Ascending aorta (tissue), 2 donors: ENCODE measurements at places on chromosomes 2 and 18. TPM values are rescaled to one million over a fixed set of nuclear protein-coding genes. Genes with fewer than 3 reads are reported as not detected.

GRCh38 chr2:227515742-227516141 is 43.8 kb downstream of the AGFG1 start:
- no peak for DNase-seq

- no peak for DNase-seq
These were observed 530.3 kb upstream of the FSIP2 start for GRCh38 chr2:185208261-185208660.

Gene ANKRD62
- not detected for total RNA-seq

Gene CTLA4
- not detected for total RNA-seq

Gene LYG1
- not detected for total RNA-seq

GRCh38 chr2:226247289-226248275 is 552.0 kb downstream of the IRS1 start:
- DNase-seq: no peak

Gene RFTN2
- 4.8 TPM for total RNA-seq

DNA sequence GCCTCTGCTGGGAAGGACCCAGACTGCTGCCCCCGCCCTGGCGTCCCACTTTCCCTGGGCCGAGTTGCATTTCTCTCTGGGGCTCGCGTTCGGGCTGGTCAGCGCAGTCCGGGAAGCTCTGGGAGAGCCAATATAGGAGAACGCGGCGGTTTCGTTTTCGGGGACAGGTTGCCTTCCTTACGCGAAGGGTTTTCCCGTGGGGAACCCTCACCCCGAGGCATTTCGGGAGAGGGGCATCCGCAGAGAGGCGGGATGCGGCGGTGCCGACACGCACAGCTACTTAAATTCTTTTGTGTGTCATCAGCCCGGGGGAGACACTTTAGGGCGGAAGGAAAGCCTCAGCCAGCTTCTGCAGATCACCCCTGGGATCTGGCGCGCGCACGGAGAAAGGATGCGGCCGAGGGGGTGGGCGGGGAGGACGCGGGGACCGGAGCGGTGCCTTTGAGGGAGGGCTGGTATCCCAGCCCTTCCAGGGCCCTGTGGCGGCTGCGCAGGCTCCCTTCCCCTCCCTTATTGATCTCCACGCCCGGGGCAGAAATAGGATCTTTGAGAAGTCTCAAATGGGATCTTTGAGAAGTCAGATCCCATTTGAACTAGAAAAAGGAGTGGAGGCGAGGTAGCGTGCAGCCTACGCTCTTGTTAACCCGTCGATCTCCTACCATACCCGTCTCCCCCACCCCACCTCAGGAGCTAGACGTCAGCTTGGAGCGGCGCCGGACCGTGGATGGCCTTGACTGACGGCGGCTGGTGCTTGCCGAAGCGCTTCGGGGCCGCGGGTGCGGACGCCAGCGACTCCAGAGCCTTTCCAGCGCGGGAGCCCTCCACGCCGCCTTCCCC is 1.2 kb downstream of the GATA6 start:
- DNase-seq: no peak

DNA sequence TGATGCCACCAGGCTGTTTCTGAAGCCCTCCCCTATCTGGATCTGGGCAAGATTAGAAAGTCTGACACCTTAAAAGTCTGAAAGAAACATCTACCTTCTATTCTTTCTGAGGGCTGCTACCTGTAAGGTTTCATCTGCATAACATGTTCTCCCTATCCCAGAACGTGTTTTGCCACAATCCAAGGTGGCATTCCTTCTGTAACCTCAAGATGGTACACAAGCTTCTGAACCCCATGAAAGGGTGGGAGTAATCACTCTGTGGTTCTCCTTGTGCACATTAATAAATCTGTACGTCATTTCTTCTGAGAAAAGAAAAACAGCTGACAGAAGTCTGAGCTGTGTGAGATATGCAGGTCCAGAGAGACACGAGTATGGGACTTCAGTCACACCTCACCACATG is 41.8 kb upstream of the MSH6 start:
- DNase-seq: no peak

DNA sequence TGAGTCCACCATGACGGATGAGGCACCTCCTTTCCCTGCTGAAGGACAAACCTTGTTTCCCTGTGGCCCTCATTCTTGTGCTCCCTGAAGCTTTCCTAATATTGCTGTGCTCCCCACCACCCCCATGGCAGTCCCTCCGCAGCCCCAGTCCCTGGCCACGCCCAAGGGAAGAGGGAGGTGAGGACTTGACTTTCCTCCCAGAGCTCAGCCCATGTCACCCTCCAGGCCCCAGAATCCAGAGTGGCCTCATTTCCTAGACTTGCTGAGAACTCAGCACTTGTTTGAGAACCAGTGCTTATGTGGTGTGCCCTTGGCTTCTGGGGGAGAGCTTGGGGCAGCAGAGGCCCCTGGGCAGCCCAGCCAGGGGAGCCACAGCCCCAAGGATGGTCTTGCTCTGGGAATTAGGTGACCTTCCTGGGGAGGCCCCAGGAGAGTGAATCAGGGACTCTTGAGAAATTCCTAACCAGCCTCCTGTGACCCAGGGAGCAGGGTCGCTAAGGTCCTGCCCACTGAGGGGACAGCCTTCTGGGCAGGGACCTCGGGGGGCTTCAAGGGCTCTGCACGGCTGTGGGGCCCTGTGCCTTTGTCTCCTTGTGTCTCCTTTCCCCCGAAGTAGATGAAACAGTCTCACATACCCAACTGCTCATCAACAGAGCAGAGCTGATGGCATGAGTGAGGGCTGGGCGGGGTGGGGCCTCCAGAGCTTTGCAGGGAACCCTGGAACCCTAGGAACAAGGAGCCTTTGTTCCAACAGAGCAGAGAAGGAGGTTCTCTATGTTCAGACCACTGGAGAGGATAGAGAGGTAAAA is 27.9 kb downstream of the PSD4 start:
- DNase-seq: no peak

Gene PLCD4
- 1.9 TPM for total RNA-seq

DNA sequence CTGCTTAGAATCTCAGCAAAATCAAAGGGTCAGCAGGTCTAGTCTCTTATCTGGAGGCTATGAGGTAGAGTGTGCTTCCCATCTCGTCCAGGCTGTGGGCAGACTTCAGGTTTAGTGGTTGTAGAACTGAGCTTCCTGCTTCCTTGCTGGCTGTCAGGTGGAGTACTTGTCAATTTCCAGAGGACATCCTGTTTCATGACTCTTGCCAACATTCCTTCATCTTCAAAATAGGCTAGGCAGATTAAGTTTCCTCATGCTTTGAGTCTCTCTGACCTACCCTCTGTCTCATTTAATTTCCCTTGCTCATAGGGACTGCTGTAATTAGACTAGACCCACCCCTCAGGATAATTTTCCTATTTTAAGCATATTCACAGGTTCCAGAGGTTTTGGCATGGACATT is 562.6 kb downstream of the SPAG16 start:
- DNase-seq: no peak

Gene WDR43
- total RNA-seq: 21.5 TPM

- no peak for DNase-seq
These were observed 23.7 kb upstream of the SLC35F6 start for GRCh38 chr2:26740346-26740745.

- DNase-seq: no peak
These were observed 54.0 kb upstream of the GPR75 start for GRCh38 chr2:53913721-53914120.

DNA sequence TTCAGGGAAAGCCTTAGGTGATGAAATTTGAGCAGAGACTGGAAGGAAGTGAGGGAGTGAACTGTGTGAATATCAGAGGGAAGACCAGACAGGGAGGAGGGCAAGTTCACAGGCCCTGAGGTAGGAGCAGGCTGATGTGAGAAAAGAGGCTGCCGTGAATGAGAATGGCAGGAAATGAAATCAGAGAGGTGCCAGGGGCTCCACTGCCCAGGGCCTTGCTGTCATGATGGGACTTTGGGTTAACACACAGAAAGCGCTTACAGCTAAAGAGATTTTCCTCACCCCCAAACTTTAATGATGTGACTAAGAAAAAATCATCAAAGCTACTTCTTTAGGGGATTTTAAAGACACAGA is 53.8 kb downstream of the MARCHF4 start:
- DNase-seq: no peak

DNA sequence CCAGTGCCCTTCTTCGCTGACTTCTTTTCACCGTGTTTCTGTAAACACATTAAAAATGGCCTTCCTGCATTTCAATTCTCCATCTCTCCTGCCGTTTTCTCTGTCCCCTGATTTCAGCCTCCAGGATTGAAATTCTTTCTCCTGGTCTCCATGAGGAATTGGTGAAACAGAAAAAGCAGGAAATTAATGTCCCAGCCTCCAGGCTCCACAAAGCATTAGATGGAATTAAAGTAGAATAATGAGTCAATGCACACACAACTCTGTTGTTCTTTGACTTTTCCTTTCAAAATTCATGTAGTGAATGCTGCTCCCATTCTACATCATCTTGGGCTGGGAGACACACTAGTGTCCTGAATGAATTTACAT is 209.5 kb downstream of the KLHL29 start:
- no peak for DNase-seq

Gene CHPF
- total RNA-seq: 249 TPM

GRCh38 chr2:25620711-25621110 is 52.7 kb downstream of the DTNB start:
- DNase-seq: no peak

Gene NEDD4L
- total RNA-seq: 15.6 TPM

Gene PDE1A
- 4.8 TPM for total RNA-seq

DNA sequence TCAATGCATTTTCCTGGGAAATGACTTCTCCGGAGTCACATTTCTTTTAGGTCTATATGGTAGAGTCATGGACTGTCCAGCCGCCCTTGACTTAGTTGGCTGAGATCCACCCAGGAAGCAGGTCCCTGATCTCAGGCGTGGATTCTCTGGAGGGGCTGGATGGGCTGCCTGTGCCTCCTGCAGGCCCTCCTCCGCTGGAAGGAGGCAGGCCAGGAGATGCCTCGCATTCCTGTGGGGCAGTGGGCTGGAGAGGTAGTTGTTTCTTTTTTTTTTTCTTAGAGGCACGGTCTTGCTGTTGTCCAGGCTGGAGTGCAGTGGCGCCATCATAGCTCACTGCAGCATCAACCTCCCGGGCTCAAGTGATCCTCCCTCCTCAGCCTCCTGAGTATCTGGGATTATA is 129.0 kb upstream of the MYCN start:
- no peak for DNase-seq

Gene FBLN7
- 0.43 TPM for total RNA-seq

DNA sequence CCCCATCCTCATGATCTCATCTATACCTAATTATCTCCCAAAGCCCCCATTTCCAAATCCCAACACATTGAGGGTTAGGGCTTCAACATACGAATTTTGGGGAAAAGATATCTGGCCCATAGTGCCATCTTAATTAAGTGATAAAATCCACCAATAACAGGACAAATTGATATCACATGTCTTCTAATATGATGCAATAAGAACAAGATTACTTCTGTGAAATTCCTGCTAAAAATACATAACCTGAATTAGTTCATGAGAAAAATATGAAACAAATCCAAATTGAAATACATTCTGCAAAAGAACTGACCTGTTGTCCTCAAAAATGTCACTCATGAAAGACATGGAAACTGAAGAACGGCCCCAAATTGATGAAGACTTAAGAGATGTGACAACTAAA is 28.8 kb downstream of the FOXI3 start:
- no peak for DNase-seq

DNA sequence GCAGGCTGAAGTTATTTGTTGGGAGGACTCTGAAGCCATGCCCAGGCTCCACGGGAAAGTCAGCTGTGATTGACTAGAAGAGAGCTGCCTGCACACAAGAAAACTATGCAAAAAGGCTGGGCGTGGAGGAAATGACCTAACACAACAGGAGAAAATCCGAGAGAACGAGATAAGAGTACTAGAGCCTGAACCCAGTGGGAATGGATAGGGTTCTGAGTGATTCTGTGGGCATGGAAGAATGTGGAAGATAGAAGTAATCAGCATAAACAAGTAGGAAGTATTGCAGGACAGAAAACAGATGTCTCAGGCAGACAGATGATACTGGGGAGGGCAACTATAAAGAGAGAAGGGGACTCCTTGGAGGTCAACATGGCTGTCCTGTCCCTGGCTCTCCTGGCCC is 12.1 kb upstream of the COPS8 start:
- no peak for DNase-seq

GRCh38 chr2:27681841-27682240 is 18.2 kb downstream of the SLC4A1AP start:
- no peak for DNase-seq

Gene UGT1A4
- not detected for total RNA-seq

- no peak for DNase-seq
These were observed 40.6 kb upstream of the EPAS1 start for GRCh38 chr2:46256563-46257142.

DNA sequence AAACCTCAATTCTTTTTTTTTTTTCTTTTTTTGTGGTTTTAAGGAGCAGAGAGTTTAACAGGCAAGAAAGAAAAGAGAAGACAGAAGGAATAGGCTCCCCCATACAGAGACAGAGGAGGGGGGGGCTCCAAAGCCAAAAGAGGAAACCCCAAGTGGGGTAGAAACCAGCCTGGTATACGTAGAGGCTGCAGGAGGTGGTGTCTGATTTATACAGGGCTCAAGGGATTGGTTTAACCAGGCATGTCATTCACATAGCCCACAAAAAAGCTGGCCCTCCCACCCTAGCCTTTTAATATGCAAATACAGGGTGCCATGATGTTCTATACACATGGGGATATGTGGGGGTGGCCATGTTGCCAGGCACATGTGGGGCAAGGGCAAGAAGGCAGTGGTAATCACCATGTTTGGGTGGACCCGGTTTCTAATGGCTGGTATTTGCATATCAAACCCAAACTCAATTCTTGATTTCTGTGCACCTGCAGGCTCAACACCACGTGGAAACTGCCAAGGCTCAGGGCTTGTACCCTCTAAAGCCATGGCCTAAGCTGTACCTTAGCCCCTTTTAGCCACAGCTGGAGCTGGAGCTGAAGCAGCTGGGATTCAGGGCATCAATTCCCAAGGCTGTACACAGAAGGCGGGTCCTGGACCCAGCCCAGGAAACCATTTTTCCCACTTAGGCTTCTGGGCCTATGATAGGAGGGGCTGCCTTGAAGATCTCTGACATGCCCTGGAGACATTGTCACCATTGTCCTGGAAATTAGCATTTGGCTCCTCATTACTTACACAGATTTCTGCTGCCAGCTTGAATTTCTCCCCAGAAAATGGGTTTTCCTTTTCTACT is 170.3 kb downstream of the MAIP1 start:
- no peak for DNase-seq

- DNase-seq: peak; percentile 27
These were observed 24.8 kb upstream of the TFCP2L1 start for GRCh38 chr2:121309801-121310200.

Gene REL
- 5.3 TPM for total RNA-seq

DNA sequence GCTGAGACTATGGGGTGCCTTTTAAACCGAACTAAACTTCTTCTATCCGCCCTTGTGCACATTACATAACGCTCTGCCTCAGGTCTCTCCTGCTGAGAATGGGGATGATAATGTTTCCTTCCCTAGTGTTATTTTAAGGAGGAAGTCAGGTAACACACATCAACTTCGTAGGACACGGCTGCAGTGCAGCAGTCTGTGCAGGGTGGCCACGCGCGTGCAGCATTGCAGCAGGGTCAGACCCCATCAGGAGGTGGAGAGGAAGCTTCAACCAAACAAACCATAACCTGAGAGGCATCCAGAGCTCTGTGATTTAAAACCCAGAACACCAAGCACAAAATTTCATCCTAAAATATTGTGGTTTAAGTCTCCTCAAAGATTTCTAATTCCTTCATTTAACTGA is 50.6 kb downstream of the MYT1L start:
- DNase-seq: no peak

Gene TUBB8B
- total RNA-seq: not detected

- no peak for DNase-seq
These were observed 100.6 kb downstream of the CMPK2 start for GRCh38 chr2:6764968-6765723.
